ENCODE measurements at places on chromosomes 6 and 20.

DNA sequence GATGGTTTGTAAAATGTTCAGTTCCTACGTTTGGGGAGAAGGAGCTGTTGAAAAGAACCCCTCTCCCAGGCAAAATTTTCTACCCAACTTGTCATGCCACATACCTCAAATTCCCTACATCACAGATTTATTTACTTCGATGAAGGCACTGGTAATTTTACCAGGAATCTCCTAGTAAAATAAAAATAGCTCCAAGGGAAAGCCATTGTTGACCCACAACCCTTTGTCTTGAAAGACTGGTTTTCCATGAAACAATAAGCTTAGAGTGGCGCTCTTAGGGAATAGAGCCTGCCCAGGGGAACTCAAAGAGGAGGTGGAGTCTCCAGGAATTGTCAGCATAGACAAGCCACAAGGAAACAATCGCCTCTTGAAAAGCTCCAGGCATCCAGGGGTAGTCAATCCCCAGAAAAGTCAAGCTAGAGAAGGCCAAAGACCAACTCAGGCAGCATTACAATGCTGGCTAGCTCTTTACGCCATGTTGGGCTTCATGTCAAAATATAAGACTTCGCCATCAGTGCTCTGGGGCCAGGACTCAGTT is 99.2 kb upstream of the RREB1 start:
- DNase-seq, result no peak

DNA sequence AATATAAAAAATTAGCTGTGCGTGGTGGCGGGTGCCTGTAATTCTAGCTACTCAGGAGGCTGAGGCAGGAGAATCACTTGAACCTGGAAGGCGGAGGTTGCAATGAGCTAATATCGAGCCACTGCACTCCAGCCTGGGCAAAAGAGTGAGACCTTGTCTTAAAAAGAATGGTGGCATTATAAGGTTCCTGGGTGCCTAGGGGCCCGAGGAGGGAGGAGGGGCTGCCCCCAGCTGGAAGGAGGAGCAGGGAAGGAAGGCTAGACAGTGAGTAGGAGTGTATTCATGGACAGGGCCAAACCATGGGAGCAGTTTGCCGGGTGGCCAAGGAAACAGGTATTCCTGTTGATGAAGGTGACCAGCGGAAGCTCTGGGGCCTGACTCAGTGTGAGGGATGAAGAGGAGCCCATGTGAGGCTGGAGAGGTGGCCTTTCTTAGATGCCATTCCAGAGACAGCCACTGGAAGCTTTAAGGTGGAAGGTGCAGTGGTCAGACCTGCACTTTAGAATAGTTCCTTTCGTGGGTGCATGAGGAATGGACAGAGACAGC is 24.2 kb downstream of the MANBAL start:
- no peak for DNase-seq

DNA sequence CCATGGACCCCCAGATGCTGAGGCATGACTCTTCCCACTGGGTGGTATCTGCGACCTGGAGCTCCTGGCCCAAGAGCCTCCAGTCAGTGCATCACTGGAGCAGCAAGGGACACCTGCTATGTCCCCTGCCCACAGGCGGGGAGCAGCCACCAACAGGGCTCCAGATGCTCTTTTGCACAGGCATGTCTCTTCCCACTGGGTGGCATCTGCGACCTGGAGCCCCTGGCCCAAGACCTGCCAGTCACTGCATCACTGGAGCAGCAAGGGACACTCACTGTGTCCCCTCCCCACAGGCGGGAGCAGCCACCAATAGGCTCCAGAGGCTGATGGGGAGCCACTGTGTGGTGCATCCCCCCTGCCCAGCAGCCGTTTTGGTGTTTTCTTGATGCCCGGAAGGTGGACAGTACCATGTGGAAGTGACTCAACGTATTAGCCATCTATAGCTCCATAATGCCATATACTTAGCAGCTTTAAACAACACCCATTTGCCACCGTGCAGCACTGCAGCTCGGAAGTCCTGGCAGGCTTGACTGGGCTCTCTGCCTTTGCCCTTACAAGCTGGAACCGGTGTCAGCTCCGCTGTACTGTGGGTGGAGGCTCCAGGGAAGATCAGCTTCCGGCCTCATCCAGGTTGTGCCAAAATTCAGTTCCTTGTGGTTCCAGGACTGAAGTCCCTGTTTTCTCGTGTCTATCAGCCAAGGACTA is 124.9 kb upstream of the CST7 start:
- no peak for DNase-seq

- DNase-seq, result no peak
Measured at GRCh38 chr20:31516651-31517050, 2.4 kb downstream of the HM13 start.

GRCh38 chr6:163963205-163964120 is 548.9 kb downstream of the QKI start:
- no peak for DNase-seq

- DNase-seq, result no peak
Measured at GRCh38 chr20:19750101-19750606, 7.9 kb upstream of the RIN2 start.

GRCh38 chr6:169320013-169320412 is 66.4 kb upstream of the THBS2 start:
- DNase-seq, result no peak

- no peak for DNase-seq
Measured at GRCh38 chr6:3526962-3527650, 70.3 kb upstream of the SLC22A23 start.
